ENCODE measurements at places on chromosomes 5 and 9.

GRCh38 chr9:127411122-127411521, 13.1 kb upstream of the ZNF79 start:
- DNase-seq, result no peak

- no peak for DNase-seq
These were observed 60.5 kb upstream of the ENTREP1 start for GRCh38 chr9:69264526-69264925.

GRCh38 chr5:126851501-126852011, 74.6 kb downstream of the LMNB1 start:
- DNase-seq, result no peak

- DNase-seq, result no peak
These were observed 28.4 kb downstream of the CSF1R start for GRCh38 chr5:150057996-150058395.

DNA sequence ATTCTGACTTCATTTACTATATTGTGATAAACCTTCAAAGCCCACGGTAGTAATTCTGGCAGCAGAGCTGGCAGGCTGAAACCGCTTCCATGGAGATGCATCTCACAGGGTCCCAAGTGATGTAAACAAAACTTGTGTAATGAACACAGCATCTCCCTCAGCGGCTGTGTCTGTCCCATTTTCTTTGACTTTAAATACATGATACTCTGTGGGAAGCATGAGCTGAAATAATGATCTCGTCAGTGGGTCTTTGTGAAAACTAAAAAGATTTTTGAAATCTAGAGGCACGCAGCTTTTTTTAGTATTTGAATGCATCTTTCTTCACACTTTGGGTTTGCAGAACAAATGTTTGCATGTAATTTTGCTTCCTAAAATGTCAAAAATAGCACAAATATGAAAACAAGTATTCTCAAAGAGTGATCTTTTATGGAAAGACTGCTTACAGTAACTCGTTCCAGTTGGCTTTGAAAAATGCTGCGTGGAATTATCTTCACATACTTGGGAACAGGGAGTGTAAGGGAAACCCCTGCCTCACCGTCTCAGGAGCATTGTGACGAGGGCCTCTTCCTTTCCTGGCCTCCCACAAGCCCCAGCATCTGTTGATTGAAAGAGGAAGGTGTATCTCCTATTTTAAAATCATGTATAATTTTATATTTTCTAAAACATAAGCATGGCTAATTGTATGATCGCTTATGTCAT, 18.1 kb upstream of the LPCAT1 start:
- DNase-seq, result no peak

DNA sequence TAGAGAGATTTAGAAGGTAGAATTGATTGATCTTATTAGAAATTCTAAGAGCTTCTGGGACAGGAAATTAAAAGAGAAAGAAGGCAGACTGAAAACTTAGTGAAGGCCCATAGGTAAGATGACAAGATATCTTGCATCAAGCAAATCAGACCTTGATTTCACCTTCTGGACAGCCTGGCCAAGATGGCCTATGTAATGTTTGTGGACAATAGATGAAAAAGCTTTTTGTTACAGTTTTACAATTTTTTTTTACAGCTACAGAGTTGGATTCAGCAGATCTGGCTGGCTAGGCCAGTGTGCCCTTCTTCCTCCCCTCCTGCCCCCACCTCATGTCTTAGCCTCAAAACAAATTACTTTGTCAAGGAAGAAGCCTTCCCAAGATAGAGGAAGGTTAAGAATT, 21.6 kb upstream of the HEMGN start:
- no peak for DNase-seq

DNA sequence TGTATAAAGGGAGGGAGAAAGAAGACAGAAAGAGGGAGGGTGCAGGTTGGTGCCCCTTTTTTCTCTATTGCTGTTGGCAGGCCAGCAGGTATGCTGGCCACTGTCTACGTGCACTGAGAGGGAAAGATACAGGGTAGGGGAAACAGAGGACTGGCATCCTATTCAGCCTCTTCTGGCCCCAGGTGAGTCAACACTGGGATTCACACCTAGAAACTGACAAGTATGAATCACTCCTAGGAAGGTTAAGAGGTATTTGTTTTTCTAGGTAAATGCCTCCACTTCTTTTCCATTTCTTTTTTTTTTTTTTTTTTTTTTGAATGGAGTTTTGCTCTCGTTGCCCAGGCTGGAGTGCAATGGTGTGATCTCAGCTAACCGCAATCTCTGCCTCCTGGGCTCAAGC, 2.8 kb upstream of the UBAP1 start:
- peak; percentile 16 for DNase-seq

DNA sequence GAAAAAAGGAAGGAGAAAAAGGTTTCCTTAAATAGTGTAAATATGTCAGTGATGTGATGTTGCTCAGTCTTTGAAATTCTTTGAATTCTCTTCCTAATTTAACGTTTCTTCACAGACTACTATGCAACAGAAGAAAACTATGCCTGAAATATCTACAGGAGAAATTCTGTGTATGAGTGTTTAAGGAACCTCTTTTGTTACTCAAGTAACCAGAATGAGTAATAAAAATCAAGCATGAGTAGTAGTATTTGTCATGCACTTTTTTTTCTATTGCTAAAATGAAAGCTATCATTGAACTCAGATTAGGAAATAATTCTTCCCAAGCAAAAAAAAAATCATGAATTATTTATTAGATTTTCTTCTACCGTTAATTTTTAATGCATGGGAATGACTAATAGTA, 20.3 kb upstream of the THG1L start:
- no peak for DNase-seq
